ENCODE measurements at places on chromosomes 12 and 14.

DNA sequence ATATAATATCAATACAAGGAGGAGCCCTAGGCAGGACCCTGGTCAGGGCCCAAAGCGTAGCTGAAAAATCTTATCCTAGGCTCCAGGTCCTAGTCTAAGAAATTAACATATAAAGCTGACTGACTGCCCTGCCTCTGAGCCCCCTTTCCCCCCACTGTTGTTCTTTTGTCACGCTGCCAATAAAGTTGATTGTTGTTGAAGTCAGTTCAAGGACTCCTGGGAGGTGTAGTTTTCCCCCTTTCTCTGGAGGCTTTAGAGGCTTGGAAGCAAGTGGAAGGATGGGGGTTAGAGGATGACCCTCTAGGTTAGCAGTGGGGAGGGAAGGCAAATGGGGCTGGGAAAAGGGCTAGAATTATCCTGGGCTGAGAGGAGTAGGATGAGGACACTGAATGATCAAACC is 3.2 kb downstream of the PPP1R1A start:
- DNase-seq: no peak

GRCh38 chr12:25652371-25652770 is 99.3 kb upstream of the LMNTD1 start:
- no peak for DNase-seq

DNA sequence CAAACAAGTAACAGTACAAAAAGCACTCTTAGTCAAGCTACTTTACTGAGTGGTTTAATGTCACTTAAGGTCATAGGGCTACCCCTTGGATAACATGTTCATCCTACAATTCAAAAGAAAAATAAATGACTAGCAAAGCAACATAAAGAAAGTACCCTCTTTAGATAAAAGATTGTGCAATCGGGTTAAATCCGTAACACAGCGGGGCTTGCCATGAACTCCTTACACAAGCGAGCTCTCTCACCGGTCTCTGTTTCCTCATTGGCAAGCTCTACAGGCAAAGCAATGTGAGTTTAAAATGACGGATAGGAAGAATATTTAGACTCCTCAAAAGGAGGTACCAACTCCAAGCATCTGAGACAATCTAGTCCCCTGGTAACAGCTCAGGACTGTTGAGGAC is 140.6 kb downstream of the EGLN3 start:
- no peak for DNase-seq

DNA sequence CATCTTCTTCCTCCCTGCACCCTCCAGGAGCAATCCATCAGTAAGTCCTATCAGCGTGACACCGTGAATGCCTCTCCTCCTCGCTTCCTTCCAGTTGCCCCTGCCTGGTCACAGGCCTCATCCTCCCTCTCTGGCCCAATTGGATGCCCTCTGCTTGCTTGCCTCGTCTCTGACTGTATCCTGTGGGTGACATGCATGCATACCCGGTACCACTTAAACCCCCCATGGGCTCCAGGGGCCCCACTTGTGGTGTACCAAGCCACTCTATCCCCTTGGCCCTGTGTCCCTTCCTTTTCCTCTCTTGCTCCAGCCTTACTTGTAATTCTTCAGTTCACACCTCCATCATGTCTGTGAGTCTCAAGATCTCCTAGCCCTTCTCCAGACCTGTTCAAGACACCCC is 106.0 kb upstream of the RTL1 start:
- DNase-seq: no peak

GRCh38 chr14:22555384-22556011 is 33.5 kb downstream of the DAD1 start:
- no peak for DNase-seq
